ENCODE measurements at places on chromosomes 6 and 20.

- no peak for DNase-seq
Observed at GRCh38 chr6:49923826-49924225, 40.1 kb downstream of the DEFB114 start.

- no peak for DNase-seq
Observed at GRCh38 chr20:20752712-20753111, 40.3 kb upstream of the RALGAPA2 start.

GRCh38 chr20:50930976-50931305, 296 bp downstream of the ADNP start:
- no peak for DNase-seq

- DNase-seq = no peak
Observed at GRCh38 chr6:111388681-111389080, 94.3 kb downstream of the REV3L start.

GRCh38 chr6:43090559-43090956, 14.4 kb downstream of the PTK7 start:
- no peak for DNase-seq

DNA sequence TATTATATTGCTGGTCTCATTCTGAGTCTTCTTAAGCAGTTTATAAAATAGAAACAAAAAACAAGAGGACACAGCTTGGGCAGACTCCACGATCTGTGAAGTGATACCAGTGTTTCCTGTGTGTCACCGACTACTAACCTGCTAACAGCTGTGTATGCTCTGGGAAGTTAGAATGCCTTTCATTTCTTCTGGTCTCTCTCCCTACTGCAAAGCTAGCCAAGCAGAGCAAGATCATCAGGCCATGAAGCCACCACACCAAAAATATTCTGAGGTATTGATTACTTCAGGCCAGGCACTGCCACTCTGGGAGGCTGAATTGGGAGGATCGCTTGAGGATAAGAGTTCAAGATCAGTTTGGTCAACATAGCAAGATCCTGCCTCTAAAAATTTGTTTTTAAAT, 46.9 kb upstream of the SMIM29 start:
- DNase-seq = no peak

DNA sequence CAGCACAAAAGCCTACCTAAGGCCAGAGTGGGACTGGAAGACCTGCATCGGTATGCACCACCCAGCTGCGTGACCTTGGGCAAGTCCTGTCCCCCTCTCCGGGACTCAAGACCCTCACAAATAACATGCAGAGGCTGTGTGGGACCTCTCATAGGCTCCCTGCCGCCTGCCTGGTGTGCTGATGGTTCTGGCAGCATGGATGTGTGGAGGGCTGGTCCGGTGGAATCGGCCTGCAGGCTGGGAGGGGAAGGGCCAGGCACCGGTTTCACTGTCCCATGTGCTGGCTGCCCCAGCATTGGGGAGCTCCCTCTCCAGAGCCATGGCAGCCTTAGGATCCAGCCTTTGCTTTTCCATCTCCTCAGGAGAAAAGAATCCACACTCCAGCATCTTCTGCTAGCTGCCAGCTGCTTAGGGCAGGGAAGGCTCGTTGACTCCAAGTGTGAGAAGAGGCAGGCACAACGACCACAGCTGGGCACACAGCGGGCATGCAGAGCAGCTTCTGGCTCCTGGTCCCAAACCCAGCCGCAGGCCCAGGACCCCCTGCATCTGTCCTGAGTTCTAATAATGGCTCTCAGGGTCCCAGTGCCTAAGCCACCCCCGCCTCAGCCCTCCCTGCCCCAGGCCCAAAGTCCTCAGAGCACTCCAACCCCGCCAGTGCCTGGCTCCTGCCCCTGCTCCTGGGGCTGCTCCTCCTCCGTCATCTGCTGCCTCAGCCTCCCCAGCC, 32.5 kb downstream of the TFEB start:
- no peak for DNase-seq

DNA sequence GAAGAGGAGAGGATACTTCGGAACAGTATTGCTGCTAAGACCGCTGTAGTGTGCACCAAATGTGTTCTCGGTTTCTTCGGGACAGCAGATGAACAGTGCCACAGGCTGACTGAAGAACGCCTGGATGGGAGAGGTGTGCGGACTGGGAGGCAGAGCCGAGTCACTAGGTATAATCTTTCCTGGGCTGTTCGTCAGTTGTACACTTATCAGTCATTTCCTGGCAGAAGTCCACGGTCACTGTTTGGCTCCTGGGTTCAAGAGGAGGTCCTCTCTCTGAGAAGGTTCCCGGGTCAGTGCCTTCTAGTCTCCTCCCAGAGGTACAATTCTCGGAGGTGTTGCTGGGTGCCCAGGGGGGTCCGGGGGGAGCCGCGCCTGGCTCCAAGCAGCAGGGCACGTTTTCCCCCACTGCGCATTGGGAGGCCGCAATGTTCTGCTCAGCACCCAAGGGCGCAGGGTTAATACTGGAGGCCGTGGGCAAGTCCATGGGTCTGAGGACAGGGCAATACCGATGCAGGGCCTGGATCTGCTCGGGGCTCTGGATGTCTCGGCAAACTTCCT, 38.1 kb downstream of the GJA10 start:
- no peak for DNase-seq

DNA sequence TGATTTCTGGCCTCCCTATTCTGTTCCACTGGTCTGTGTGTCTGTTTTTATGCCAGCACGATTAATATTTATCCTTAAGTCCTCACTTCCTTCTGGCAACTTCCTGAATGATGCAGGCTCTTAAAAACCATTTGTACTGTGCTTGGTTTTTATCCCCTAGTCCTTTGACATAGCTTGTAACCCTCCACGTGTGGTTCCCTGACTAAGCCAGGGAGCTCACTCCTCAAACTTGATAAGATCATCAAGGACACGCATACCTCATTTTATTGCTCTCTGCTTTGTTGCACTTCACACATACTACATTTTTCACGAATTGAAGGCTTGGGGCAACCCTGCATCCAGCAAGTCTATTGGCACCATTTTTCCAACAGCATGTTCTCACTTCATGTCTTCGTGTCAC, 166.4 kb upstream of the UST start:
- DNase-seq = no peak

DNA sequence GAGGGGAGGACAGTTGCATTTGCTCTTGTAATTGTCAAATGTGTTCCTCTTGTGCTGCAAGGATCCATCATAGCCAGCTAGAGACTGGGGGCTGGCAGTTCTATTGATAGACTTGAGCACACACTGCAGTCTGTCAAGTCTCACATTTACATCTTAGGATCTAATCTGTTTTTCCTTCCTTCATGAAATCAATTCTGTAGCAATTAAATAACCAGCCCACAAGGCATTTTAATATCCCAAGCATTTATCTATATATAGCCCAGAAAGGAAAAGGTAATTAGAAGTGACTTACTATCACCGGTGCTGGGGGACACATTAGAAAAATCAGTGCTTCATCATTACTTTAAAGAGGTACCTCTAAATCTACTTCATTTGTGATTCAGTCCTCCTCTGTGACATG, 143.0 kb upstream of the STXBP5 start:
- DNase-seq = no peak

DNA sequence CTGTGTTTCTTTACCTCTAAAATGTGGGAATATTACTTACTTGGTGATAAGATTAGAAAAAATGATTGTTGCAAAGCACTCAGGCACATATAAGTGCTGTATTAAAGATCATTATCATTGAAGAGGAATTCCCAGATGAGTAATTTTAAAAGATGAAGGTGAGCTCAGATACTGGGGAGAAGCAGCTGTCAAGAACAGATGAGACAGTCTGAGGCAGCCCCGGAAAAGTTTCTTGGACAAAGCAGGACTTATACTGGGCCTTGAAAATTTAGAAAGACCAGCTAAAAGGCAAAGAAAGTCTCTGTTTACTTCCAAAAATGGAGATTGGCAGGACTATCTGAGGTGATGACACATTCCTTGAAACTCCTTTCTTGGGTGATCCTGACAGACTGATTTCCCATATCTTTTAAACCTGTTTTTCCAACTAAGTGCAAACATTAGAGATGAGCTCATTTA, 93.8 kb upstream of the MARCKS start:
- no peak for DNase-seq

- DNase-seq = no peak
Observed at GRCh38 chr6:74170118-74170517, 474.1 kb downstream of the CD109 start.

GRCh38 chr6:108752733-108753590, 95.3 kb upstream of the ARMC2 start:
- no peak for DNase-seq

- DNase-seq = no peak
Observed at GRCh38 chr6:132235596-132236280, 165.5 kb downstream of the MOXD1 start.

DNA sequence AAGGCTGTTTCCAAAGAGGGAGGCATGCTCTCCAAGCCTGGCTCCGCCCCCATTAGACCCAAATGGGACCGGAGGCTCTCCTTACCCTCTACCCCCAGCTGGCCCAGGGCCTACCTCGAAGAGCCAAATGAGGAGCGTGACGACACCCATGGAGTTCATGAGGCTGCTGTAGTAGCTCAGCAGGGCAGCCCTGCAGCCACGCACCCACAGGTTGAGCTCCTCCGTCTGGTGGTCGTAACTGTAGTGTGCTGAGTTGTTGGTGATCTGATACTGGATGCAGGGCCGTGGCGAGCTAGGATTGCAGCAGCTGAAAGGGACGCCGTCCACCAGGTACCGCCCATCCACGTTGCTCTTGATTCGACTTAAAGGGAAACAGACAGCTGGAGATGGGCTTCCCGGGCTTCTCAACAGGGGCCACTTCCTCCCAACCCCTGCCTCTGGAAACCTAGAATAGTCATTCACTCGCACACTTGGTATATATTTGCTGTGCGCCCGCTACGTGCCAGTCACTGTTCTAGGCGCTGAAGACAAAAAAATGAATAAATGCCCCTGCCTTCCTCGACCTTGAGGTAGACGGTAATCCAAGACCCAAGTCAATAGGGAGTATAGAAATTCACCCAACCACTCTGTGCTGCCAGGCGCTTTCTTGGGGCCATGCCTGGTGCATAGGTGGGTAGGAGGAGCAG, 18.0 kb downstream of the PRPH2 start:
- no peak for DNase-seq

- DNase-seq = no peak
Observed at GRCh38 chr20:444862-445426, 17.4 kb downstream of the TBC1D20 start.

GRCh38 chr6:2872423-2873358, 30.4 kb downstream of the SERPINB9 start:
- no peak for DNase-seq

DNA sequence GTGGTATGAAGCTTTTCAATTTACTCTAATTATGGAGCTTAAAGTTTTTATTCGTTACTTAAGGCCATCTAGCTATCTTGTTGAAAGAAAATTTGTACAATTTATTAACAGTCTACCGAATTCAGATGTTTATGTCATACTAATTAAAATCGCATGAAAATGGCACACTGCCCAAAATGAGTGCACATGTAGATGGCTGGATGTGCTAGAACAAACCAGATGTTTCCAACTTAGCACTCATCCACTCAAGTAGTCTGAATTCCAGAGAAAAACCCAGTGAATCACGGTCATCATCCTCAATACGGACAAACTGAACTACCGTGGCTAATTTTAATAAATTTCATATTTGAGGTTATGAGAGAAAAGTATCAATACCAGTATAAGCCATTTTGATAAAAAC, 70.4 kb downstream of the COL12A1 start:
- no peak for DNase-seq

DNA sequence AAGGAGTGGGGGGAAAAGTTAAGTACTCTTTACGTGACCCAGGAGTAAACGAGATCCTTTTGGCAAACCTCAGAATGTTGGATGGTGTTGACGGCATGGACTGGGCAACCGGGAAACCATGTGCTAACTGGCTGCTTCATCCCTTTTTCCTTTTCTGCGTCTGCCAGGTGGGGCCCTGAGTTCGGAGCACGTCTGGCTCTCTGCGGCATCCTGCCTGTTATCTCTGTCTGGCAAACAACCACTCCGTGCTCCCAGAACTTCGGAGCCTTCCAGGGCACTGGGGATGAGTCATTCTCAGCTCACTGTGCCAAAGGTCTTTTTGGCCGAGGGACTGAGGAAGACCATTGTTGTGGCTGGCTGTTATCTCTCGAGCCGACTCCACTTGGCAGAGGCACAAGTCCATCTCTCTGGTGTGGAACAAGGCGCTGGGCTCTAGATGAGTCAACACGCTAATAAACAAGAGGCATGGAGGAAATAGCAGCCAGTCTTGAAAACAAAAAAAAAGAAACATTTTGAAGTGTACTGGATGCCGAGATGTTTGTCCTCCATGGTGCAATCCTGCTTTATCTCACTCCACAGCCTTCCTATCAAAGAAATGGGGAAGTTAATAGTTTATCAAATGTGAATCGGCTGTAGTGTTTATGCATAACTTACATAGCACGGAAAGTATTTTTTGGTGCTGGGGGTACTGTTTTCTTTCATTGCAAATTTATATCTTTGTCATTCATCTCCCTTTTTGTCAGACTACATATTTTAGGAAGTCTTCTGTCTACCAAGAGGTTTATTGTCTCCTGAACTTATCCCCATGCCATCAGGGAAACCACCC, 64.6 kb upstream of the TXNDC5 start:
- DNase-seq = no peak
